Astrocyte (in vitro differentiated cells and primary cell): ENCODE measurements at places on chromosomes 6 and 20. TPM values are rescaled to one million over a fixed set of nuclear protein-coding genes. Genes with fewer than 3 reads are reported as not detected.

Gene ADGRB3
- 0.77 and 0.87 TPM in 2 replicates for total RNA-seq

Gene SLC4A11
- total RNA-seq = 3.9 and 6.6 TPM in 2 replicates

Gene L3MBTL3
- total RNA-seq = 19.2 and 22.2 TPM in 2 replicates

DNA sequence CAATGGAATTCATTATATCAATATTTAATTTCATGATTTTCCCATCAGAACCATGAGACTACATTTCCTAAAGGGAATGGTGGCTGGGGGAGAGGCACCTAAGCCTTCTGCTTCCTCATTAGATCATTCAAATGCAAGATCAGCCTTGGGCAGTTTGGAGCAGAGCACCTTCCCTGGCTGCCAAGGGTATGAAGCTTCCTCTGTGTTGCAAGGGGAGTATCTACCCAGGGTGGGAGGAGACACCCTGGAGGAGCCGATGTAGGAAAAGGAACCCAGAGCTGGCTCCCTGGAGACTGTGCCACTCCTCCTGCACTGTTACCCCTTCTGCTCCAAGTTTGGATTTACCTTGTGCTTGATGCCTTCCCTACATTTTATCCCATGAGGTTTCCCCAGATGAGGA lies 299.7 kb upstream of the PRDM1 start:
- no peak for DNase-seq
- no peak overlapping the region for H3K4me3 ChIP-seq
- no peaks in the 10 kb centered on the region for H3K27me3 ChIP-seq
- no peaks in the 10 kb centered on the region for H3K36me3 ChIP-seq
